ENCODE measurements at places on chromosomes 2 and 18. TPM values are rescaled to one million over a fixed set of nuclear protein-coding genes. Genes with fewer than 3 reads are reported as not detected.

DNA sequence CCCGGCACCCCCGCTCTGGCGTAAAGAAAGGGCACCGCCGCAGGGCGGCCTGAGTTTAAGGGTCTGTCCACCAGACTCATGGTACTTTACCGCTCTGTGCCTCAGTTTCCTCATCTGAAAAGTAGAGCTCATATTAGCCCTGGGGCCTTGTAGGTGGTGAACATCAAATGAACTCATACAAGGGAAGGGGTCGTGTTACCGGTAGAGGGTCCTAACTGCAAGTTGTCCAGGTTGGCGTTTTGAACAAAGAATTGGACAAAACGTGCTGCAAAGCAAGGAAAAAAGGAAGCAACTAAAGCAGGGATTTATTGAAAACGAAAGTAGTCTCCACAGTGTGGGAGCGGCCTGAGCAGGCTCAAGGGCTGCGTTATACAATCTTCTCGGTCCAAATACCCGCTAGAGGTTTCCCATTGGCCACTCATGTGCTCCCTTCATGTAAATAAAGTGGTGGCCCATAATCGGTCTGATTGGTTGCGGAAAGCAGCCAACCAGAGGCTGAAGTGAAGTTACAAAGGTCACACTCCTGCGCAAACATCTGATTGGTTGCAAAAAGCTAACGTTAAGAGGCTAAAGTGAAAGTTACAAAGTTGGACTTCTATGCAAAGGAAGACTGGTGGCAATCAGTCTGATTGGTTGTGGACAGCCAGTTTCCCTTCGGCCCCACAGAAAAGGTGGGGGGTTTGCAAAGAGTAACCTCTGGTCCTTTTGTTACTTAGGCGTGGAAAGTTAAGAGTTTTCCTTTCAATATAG is 80.7 kb upstream of the LDLRAD4 start:
- no peak for DNase-seq
- no peaks in the 10 kb centered on the region for H3K36me3 ChIP-seq
- H3K27me3 ChIP-seq = no peaks in the 10 kb centered on the region
- H3K4me3 ChIP-seq = peak overlapping the region; percentile 69
- peak overlapping the region; percentile 8 for H3K27ac ChIP-seq

DNA sequence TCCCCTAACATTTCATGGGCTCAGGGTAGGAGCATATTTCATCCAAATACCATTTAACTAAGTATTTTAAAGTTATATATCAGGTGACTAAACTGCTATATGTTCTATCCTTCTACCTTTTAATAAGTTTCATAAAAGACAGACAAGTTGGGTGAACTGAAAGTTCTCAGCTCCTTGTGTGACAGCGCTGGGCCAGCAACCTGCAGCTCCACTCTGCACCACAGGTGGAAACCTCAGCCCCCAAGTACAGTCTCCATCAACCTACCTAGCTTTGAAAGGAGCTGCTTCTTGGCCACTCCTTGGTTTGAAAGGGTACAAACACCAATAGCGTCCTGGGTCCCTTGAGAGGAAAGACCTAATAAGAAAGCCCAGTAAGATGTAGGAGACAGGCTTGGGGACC is 177.9 kb downstream of the PDE1A start:
- H3K4me3 ChIP-seq = no peak overlapping the region
- DNase-seq = no peak
- no peaks in the 10 kb centered on the region for H3K4me1 ChIP-seq
- no peak overlapping the region for H3K27ac ChIP-seq

GRCh38 chr2:45332094-45332493 is 279.0 kb downstream of the SRBD1 start:
- H3K4me1 ChIP-seq = peaks cover 7% of the 10 kb centered on the region
- H3K36me3 ChIP-seq = no peaks in the 10 kb centered on the region
- no peak for DNase-seq
- no peaks in the 10 kb centered on the region for H3K27me3 ChIP-seq
- H3K4me3 ChIP-seq = no peak overlapping the region
- no peak overlapping the region for H3K27ac ChIP-seq

DNA sequence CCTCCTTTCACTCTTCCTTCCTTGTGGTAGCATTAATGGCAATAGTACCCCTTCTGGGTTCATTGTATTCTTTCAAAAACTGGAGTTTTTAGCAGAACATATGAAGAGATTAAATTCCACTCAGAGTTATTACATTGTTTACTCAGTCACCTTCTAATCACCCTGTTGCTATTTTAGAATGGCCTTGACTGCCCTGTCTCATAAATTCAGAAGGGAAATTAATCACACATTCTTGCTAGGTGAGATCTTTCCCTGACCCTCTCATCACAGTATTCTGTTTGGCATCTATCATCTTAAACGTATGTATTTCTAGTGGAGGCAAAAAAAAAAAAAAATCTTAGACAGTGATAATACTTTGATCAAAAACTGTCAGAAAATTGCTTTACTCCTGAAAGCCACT is 760.4 kb downstream of the ADCYAP1 start:
- DNase-seq = no peak
- H3K4me1 ChIP-seq = peaks cover 9% of the 10 kb centered on the region

Gene RIT2
- not detected for total RNA-seq

DNA sequence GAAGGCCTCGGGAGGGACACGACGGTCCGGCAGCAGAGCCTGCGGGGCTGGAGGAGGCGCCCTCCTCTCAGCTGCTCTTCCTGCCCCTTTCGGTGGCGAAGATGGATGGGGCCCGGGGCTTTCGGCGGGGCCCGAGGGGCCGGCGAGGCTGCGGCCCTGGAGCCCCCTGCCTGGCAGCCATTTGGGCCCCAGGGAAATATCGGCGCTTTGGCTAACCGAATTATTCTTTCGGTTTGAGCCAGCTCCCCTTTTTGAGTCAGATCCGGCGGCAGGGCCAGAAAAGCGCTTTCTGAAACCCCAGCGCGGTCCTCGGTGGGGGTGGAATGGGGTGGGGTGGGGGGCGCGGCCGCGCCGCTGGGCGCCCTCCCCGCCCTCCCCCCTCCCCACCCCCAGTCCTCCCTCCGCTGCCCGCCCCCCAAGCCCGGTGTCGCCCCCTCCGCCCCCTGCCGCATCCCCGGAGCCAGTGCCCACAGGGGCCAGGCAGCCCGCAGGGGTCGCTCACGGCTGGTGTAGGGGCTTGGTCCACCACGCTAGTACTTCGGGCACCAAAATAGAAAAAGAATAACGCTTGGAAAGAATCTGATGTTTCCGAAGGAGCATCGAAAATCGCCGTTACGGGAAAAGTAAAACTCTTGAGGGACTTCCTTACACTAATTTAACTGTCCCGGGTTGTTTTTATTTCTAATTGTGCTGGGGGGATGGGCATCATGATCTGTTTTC is 9.1 kb upstream of the ARID5A start:
- no peak for DNase-seq
- H3K4me1 ChIP-seq = peaks cover 10% of the 10 kb centered on the region
- no peaks in the 10 kb centered on the region for H3K36me3 ChIP-seq
- H3K4me3 ChIP-seq = peak overlapping the region; percentile 40
- peak overlapping the region; percentile 55 for H3K27ac ChIP-seq
- H3K27me3 ChIP-seq = no peaks in the 10 kb centered on the region

GRCh38 chr2:59680863-59681262 is 872.6 kb downstream of the BCL11A start:
- H3K27ac ChIP-seq = no peak overlapping the region
- no peak for DNase-seq
- no peaks in the 10 kb centered on the region for H3K4me1 ChIP-seq
- H3K27me3 ChIP-seq = no peaks in the 10 kb centered on the region
- H3K4me3 ChIP-seq = no peak overlapping the region
- no peaks in the 10 kb centered on the region for H3K36me3 ChIP-seq

Measured in pancreas (tissue), 10 donors.